NCI-H1105 (cell line): ENCODE measurements at places on chromosomes 3 and 15.

DNA sequence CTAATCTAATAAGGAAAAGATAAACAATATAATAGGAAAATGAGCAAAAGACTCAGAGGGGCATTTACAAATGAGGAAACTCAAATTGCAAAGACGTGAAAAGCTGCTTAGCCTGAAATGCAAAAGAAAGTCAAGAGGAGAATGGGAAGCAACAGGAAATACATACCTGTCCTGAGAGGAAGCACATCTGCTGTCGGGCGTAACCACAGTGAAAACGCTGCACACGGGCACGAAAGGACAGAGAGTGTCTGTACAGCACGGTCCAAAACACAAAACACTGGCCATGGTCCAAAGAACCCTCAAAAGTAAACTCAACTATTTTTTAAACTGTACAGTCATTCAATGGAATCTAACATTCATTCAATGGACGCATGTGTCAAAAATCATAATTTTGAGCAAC is 100.6 kb downstream of the CHSY1 start:
- DNase-seq = no peak

GRCh38 chr15:96051598-96051997 is 278.9 kb upstream of the NR2F2 start:
- no peak for DNase-seq

GRCh38 chr15:72857331-72858063 is 73.9 kb upstream of the ADPGK start:
- DNase-seq = no peak

GRCh38 chr3:129310111-129311011 is 31.7 kb downstream of the HMCES start:
- DNase-seq = peak; percentile 50

GRCh38 chr3:108093021-108093420 is 2.2 kb upstream of the CD47 start:
- DNase-seq = no peak

GRCh38 chr3:59212128-59212779 is 162.4 kb upstream of the CFAP20DC start:
- peak; percentile 9 for DNase-seq

DNA sequence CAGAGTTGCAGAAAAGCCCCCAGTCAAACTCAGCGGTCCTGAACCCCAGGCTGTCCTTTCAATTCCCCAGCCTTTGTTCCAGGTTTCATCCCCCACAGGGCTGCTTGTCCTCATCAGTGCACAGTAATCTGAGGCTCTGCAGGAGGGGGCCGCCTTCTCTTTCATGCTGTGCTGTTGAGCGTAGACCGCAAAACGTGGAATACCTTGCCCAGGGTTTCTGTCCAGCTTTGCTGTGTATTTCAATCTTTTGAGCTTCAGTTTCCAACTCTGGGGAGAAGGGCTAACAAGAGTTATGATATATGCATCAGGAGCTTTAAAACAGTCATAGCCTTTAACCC is 64.8 kb downstream of the FAM43A start:
- no peak for DNase-seq

DNA sequence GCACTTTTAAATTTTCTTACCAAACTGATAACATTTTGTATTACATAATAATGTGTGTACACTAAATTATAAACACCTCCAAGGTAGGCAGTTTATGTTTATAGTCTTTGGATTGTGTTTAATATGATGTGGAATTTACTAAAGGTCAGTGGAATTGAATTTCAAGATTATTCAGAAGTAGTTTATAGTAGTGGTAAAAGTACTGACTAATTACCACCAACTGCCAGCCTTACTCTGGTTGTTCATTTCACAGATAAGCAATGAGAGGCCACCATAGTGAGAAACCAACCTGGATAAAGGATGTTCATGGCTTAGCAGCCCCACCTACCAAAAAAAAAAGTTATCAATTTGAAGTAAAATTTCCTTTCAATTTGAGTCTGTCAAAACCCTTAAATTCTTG is 54.0 kb upstream of the EIF5A2 start:
- no peak for DNase-seq

GRCh38 chr3:69442771-69443311 is 57.0 kb upstream of the FRMD4B start:
- no peak for DNase-seq

- DNase-seq = peak; percentile 15
These were observed 62.9 kb downstream of the ATG7 start for GRCh38 chr3:11335056-11335608.

GRCh38 chr3:193734737-193735366 is 141.8 kb downstream of the OPA1 start:
- no peak for DNase-seq

DNA sequence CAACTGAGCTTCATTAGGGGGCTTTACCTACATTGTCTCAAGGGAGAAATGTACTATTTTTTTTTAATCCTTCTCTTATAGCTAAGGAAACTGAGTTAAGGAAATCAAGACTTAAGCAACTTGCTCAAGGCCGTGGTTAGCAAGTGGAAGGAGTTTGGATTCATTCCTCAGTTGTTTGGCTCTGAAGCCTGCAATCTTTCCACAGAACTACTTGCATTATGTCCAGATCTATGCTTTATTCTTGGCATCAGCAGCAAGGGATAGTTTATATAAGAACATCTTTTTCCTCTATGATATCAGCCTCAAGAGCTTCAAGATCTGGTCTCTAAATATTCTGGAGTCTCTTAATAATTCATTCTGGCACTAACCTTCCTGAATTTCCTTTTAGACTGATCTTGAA is 182.4 kb downstream of the SV2B start:
- DNase-seq = no peak

DNA sequence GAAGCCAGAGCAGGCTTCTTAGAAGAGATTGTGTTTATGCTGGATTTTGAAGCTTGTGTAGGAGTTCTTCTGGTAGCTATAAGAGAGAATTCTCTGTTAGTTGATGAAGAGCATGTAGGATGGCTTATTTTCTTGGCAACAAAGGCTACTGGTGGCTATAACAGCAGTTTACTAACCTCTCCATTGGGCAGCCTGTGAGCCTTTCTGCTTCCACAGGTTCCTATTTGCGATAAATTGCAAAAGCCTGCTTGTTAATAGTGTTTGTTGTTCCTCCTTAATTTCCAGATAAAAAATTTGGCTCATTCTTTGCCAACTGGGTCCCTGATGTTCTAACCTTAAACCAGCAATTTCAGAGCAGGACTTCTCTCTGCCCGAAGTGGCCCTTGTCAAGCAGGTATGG is 290.6 kb upstream of the TRIM42 start:
- no peak for DNase-seq

DNA sequence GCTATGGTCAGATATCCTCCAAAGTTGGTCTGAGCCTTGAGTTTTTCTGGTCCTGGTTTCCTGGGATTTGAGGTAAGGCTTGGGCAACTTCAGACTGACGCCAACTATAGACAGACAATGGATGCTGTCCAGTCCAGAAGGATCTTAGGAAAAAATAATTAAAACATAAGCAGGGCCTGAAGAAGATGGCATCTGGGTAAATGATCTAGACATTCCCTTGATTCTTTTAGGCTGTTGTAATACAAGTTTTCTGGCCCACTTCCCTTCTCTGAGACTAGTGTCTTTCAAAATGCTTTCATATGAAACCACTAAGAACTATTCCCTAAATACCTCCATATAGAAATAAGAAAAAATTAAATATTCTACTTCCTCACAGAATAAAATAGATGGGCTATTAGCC is 47.7 kb upstream of the PLXND1 start:
- DNase-seq = no peak

- DNase-seq = no peak
These were observed 23.9 kb upstream of the LOXL1 start for GRCh38 chr15:73902121-73903020.

GRCh38 chr3:13543253-13543652 is 5.7 kb upstream of the FBLN2 start:
- DNase-seq = no peak

- no peak for DNase-seq
These were observed 263.7 kb upstream of the LMCD1 start for GRCh38 chr3:8237893-8238292.

- DNase-seq = no peak
These were observed 157.3 kb upstream of the UBE2E1 start for GRCh38 chr3:23648326-23648995.

DNA sequence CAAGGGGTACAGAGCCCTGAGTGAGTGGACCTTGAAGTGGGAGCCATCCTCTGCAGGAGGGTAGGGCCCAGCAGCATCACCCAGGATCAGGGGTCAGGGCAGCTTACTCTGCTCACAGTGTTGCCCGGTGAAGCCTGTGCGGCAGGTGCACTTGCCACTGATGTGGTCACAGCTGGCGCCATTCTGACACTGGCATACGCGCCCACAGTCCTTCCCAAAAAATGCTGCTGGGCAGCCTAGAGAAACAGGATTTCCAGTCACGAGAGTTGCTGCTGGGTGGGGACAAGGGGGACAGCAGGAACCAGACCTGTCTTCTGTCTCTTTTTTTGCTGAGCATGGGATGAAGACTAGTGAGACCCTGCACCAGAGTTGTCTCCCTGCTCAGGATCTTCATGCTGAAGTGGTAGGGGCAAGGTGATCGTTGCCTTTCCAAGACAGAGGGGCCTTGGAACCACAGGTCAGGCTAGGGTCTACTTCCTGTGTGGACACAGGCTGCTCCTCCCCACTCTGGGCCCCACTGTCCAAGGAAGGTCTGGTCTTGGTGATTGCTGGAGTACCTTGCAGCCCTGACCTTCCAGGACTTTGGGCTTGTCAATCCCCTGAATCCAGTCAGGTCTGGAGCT is 46.9 kb downstream of the RAB11A start:
- no peak for DNase-seq

DNA sequence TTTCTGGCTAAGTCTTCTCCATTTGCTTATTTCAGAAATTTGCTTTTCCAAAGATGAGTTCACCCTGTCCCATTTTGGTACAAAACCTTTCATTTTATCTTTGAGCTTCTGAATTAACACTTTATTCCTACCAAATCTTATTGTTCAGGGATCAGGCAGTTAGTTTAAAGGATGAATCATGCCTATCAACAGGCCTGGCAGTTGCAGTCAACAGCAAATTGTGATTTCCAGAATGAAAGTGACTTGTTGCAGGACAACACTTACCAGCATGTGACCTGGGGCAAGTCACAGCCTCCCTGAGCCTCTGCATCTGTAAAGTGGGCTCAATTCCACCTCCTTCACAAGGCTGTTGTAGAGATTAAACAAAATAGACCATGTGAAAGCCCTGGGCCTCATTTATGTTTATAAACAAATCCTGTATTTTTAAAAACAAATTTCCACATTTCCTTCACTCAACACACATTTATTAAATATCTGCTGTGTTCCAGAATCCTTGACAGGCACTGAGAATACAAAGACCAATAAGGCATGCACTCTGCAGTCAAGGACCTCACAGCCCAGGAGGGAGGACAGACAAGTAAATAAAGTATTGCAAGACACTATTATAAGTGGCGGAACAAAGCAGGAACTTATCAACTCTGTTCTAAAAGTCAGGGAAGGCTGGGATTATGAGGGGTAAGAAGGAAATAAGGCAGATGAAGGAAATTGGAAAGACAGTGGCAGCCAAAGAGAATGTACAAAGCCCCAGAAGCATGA is 359.1 kb upstream of the IL12A start:
- DNase-seq = no peak

- no peak for DNase-seq
These were observed 32.7 kb downstream of the STARD9 start for GRCh38 chr15:42608110-42608531.

DNA sequence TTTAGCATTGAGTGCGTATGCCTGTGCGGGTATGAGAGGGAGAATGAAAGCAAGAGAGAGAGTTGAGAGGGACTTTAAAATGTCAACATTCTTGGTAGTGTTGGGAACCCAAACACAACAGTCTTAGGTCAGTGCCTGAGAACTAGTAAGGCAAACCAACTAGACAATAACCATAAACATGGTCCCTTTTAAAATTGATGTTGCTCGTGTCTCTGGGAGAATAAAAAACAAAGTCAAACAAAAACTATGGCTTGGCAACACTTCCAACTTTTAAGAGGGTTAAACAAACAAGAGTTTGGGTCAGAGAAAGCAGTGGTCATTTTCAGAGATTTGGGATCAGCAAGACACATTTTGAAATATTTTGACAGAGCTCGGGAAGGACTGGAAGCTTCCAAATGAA is 146.7 kb upstream of the THBS1 start:
- DNase-seq = no peak

DNA sequence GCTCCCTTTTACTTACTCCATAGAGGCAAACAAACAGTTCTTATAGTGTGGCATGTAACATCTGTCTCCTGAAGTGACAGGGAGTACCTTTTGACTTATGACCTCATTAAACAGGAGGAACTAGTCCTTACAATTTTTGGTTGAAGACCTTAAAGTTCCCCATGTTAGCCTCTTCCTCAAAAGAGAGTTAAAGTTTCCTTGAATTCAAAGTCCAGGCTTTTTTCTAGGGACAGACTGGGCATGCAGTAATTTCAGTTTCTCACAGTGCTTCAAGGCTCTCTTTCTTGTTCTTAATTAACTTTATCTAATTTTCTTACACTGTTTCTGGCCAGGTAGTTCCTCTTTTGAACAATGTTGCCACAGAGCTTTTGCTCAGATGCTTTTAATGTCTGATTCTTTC is 12.1 kb downstream of the GOLM2 start:
- DNase-seq = no peak

DNA sequence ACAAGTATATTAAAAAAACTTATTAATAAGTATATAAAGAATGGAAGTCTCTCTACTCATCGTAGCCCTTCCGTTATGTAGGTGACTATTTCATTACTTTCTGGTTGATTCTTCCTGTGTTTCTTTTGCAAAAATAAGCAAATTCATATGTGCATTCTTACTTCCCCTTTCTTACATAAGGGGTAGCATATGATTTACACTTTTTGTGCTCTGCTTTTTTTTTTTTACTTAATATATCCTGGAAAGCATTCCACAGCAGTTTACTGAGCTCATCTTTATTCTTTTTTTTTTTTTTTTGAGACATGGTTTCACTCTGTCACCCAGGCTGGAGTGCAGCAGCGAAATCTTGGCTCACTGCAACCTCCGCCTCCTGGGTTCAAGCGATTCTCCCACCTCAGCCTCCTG is 12.9 kb downstream of the SCAMP5 start:
- no peak for DNase-seq

DNA sequence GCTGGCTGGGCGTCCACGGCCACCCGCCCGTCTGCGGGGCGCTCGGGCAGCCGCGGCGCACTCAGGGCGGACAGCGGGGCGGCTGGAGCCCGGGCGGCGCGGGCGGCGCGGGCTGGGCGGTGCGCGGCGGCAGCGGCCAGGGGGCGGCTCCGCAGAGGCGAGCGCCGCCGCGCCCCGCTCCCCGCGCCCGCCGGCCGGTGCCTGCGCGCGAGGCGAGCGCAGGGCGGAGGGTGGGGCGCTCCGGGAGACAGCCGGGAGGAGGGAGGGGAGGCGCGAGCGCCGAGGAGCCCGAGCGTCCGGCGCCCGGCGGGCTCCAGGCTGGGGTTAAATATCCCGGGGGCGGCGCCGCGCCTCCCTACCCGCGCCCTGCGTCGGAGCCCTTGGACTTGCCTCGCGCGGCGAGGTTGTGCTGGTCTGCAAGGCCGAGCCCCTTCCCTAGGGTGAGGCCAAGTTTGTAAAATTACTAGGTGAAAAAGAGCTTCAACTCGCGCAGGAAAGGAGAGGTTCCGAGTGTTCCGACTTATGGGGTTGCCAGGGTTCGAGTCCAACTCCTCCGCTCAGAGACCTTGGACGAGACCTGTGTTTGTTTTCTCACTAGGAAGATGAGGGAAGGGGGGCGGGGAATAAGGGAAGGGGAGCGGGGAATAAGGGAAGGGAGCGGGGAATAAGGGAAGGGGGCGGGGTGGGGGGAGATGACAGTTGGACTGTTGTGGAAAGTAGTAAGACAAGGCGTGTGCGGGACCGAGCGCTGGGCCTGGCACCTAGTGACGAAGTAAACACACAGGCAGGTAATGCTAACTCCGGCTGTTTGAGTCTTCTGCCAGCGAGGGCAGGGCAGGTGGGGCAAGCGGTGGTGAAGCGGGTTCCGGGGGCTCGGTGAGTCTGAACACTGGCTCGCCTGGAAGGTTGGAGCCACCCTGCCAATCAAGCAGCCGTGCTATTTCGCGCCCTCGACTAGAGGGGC is at the start of gene TNFAIP8L3:
TNFAIP8L3 (minus strand) TSS at position 301 of the 964 bp plus-strand sequence. CDS start 311 bp downstream, outside the sequence.
- peak; percentile 7 for DNase-seq
